ENCODE measurements at places on chromosomes 6 and 20.
A peak's percentile ranks its signal among the peaks of the same experiment; 100 is the strongest.

- DNase-seq: peak; percentile 68
Measured at GRCh38 chr20:21099751-21100577, 6.2 kb downstream of the LINC00237 start.

GRCh38 chr6:68757821-68758220 lies 122.7 kb downstream of the ADGRB3 start:
- DNase-seq: no peak

DNA sequence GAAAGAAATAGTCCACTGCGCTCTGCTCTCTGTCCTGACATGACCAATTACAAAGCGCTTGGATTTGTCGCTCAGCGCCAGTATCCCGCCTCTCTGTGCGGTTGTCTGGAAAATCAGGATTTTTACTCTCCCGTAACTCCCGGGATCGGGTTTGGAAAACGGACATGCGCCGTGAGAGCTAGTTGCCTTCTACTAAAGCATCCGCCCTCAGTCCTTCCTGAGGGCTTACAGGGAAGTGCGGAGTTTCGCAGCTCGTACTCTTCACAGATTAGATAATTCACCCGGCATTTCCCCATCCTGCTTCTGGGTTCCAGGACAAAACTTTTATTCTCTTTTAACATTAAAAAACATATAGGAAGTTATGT lies 427 bp upstream of the MKKS start:
- peak; percentile 97 for DNase-seq

DNA sequence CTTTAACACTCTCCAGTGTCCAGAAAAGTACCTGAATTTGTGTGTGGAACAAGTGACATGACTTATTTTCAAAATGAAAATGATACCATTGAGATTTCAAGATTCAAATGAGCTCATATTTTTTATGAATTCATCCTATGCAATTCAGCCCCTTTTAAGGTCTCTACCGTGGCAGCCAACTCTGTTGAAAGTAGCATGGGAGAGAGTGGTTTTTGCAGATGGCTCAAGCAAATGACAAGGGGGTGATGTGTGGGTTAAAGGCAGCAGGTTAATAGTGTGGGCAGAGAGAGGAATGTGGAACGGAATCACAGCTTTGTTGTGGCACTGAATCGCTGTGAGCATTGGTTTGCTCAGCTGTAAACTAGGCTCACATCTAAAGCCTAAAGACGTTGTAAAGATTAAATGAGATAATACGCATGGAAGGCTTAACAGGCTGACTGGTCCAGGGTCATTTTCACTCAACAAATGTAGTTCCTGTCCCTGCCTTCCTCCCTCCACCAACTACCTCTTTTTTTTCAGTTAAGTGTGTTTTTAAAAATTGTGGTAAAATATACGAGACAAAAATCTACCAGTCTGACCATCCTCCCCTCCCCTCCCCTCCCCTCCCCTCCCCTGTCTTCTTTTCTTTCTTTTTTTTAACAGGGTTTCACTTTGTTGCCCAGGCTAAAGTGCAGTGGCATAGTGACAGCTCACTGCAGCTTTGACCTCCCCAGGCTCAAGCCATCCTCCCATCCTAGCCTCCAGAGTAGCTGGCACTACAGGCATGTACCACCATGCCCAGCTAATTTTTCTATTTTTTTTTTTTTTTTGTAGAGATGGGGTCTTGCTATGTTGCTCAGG lies 114.7 kb upstream of the ZNF217 start:
- no peak for DNase-seq

- no peak for DNase-seq
Measured at GRCh38 chr6:130896249-130896648, 69.0 kb downstream of the SMLR1 start.

DNA sequence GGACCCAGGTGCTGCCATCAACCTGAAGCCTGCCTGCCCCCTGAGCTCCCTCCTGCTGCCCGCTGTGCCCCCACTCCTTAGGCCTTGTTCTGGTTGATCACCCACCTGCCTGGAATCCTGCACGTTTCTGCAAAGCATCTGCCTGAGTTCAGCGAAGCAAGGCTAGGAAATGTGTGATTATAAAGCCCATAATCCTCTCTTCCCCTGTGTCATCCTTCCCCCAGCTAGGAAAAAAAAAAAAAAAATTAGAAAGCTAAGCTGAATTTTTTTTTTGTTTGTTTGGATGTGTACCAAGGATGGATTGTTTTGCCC lies 93.2 kb downstream of the FOXA2 start:
- no peak for DNase-seq

DNA sequence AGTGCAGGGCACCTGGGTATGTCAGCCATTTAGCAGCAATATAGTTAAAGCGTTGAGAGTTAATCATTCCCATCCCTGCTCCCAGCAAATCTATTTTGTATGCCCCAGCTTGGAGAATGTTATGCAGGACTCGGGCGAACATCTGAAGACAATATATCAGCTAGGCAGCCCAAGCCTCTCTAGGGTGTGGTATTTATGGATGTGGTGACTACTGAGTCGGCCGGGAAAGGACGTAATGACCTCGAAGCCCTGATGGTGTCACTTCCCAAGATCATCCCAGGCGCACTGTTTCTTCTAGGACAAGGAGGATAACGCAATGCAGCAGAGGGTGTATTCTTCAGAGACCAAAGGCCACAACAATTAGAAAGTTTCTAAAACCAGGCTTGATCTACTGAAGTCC lies 63.6 kb upstream of the FAM184A start:
- DNase-seq: no peak

DNA sequence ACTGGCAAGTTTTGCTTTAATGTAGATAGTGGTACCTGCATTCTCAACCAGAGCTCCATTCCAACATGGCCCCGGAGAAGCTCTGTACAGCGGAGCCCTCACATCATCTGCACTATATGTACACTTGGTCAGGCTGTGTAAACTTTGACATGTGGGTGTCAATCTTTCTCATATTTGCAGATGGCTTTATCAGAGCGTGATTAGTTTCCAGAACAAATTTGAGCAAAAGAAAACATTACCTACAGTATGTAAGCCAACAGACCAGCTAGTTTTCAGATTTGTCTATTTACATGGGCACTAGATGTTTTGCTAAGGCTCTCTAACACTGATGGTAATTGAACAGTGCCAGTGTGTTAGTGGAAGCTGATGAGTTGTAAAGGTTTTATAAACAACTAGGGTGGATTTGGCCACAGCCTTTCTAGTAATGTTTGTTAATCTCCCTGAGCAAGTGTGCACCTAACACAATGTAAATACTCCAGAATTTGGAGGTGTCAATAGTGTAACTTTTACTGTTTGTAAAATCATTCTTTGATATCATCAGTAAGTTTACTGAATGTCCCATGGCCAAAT lies 131.8 kb downstream of the FOXA2 start:
- DNase-seq: no peak

GRCh38 chr6:36095497-36096391 lies 34.6 kb upstream of the MAPK13 start:
- no peak for DNase-seq

DNA sequence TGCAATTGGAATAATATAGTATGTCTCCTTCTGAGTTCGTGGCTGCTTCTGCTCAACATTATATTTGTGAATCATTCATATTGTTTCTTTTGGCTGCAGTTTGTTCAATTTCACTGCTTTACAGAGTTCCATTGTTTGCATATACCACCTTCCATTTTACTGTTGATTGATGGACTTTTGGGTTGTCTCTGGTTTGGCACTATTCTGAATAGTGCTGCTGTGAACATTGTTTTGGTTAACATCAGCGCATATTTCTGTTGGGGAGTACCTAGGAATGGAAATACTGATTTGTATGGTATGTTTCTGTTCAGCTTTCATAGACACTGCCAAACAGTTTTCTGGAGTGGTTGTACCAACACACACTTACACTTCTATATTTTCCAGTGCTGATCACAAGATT lies 46.9 kb downstream of the UST start:
- DNase-seq: no peak

All from HL-60 (cell line).